NCI-H2081 treated with DMSO at 0.1 percent for 48 hours (cell line): ENCODE measurements at places on chromosomes 3 and 15.

DNA sequence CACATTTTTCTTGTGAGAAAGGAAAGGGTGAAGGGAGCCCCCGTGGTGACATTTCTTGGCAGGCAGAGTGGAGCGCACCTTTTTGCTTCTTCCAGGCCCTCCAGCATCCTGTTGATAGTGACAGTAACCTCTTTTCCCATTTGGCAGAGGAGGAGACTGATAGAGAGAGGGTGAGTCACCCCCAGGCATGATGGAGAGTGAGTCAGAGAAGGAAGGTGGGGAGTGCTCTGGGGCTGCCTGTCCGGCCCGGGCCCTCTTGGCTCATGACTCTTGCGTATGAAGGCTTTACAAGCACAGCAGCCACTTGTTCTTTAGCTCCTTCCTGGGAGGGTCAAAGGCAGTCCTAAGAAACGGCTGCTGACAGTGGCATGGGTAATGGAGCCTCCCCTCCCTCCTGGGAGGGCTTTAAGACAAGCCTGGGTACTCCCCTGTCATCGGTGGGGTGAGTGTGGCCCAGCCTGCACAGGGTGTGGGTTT, 16.0 kb downstream of the ANKRD63 start:
- no peak for DNase-seq

DNA sequence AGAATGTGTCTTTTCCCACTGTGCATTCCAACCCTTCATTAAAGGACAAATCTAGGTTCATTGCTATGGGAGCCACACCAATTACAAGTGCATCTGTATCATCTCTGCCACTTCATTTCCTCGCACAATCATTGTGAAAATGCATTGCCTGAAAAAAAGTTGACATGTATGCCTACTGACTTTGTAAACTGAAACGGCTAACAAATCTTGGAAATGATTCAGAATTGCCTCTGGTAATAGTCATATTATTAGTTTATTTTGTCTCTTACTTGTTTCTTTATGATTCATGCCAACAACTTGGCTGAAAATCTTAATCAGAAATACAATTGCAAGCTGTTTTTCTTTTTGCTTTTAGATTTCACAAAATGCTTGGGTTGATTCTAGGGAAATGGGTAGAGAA, 497.1 kb downstream of the ZIC1 start:
- DNase-seq: no peak

- no peak for DNase-seq
These were observed 56.1 kb downstream of the TAFA4 start for GRCh38 chr3:68876112-68876713.

- no peak for DNase-seq
These were observed 211.5 kb downstream of the RORA start for GRCh38 chr15:61017627-61018026.

GRCh38 chr3:90095811-90096210, 988.4 kb downstream of the EPHA3 start:
- no peak for DNase-seq

DNA sequence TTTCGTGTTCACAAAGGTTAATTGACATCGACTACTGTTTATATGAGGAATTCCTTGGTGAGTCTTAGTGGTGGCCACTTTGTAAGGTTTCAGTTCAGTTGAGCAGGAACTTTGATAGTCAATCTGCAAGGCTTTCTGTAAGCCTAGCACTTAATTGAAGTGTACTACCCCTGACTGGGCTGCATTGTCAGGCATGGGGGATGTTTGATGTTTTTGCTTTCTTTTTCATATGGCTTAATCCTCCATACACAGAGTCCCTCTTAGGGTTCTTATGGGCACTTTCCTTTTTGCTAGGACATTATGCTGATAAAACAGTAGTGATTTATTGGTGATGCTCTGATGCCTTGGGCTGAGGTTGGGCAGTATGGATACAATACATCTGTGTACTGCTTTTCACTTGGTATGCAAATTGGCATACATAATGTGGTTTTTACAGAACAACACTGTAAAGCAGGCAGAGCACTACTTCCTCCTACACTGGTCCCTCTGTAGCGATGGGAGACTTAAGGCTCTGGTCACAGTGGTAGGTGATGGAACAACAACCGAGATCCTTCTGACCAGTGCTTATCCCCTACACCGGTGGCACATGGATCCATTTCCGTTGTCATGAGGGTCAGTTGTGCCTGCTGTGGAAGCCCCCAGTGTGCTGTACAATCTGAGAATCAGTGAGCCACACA, 261.0 kb downstream of the MFSD1 start:
- DNase-seq: no peak

DNA sequence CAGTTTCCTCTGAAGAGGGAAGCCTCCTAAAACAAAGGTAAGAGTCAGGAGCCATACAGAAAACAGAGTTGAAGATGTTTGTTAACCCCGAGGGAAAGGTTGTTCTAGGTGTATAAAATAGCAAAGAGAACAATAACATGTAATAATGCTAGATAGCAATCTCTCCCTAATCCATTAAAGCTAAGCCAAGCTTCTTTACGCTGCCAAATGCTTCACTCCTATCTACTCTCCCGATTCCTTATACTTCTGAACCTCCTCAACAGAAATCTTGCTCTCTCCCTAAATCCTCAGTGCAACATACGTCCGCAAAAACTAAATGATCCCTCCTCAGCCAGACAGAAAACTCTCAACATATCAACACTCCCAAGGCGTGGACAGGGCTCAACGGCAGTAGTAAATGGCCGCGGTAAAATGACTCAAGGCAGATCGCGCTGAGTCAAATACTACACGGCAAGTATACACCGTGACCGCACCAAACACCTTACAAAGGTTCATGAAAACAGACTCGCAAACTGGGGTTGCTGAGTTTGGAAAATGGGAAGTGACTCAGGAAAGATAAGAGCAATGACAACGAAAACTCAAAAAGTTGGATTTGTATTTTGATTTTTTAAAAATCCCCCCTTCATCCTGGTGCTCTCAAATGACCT, 682 bp downstream of the CLDND1 start:
- DNase-seq: no peak

- peak; percentile 30 for DNase-seq
These were observed 753 bp downstream of the PLCH1 start for GRCh38 chr3:155744010-155744625.

- DNase-seq: no peak
These were observed 3.6 kb downstream of the PDIA3 start for GRCh38 chr15:43749690-43750345.

DNA sequence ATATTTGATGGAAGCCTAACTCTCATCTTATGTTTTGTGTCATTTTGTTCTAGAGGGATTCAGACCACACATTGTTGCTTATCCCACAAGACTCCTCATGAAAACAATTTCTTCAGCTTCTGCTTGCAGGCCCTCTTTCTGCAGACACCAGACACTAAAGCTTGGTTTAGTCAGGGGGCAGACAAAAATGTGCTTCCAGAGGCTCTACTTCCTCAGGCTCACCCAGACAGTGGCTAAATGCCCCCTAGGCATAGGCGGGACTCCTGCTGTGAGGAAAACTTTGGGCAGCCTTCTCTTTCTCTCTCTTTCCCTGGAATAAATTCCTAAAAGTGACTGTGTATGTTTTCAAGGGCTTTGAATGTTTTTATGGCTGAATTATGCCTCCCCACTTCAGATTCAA, 435.4 kb upstream of the ATP11B start:
- DNase-seq: no peak

DNA sequence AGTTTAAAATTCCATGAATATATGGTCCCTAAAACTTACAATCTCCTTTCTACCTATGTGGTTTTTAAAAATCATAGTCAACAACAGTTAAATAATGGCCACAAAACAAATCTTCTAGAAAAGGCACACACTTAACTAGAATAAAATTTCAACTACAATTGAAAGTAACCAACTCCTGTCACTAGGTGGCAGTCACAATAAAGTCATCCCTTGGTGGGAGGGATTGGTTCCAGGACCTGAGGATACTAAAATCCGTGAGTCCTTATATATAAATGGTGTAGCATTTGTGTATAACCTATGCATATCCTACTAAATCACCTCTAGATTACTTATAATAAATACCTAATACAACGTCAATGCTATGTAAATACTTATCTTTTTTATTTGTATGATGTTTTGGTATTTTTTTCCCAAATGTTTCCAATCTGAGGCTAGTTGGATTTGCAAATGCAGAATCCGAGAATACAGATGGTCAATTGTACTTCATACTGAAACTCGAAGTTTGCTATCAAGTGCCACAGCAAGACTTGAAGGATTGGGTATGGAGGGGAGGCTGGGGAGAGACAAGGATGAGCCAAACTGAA, 172.6 kb downstream of the FMN1 start:
- DNase-seq: peak; percentile 51

- DNase-seq: no peak
These were observed 93.2 kb downstream of the BCHE start for GRCh38 chr3:165744025-165744424.

- DNase-seq: no peak
These were observed 42.9 kb upstream of the LMCD1 start for GRCh38 chr3:8458711-8459110.

DNA sequence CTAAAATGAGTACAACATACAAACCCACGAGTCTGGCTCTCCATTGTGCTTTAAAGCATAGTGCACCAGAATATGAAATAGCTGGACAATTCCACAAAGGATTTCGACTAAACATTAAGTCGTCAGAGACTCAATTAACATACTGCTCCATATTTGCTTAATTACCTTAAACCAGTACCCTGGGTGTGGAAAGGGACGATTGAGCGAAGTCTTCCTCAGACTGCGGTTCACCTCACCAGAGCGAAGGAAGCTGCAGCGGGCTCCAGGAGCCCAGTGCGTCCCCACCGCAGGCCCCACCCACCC, 218 bp upstream of the TRPC1 start:
- DNase-seq: no peak

DNA sequence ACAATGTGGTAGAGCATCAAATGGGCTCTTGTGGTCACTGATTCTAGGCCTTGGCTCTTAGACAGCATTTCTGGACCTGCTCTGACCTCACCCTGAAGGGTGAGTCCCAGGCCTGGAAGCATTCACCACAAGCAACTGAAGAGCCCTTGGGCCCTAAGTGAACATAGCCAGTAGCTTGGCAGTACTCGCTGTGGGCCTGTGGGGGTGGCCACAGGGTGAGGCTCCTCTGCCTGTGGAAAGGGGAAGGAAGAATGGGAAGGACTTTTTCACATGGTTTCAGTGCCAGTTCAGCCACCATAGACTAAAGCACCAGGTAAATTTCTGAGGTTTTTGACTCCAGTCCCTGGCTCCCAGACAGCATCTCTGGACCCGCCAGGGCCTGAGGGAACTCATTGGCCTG, 5.1 kb upstream of the ZSCAN2 start:
- no peak for DNase-seq

DNA sequence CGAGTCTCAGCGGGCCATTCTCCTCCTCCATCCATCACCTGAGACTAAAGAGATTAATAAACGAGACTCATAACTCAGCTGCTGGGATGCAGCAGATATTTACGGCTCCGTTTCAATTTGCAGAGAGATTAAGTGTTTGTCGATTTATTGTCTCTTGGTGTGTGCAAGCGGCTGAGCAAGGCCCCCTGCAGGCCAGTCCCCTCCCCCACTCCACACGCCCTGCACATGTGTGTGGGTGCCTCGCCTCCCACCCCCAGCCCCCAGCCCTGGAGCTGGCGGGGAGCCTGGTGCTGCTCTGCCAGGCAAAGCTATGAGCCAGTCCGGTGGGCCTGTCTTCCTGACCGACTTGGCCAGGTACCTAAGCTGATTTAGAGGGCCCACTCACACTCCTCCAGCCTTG, 63.0 kb downstream of the CYP11A1 start:
- DNase-seq: no peak

DNA sequence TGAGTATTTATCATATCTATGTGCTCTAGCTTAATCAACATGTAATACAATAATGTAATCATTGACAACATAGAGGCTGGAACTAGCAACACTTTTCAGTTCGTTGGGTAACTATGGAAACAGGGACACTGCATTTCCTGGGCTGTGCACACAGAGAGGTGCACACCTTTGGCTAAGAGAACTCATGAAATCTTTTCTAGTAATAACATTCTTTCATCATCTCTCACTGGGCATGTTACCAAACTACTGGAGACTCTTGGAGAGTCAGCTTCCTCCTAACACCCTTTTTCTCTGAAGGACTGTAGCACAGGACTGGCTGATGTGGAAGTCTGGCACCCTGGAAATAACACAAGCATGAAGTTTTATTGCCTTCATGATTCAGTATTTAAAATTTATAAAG, 135.6 kb downstream of the KCNMB2 start:
- DNase-seq: no peak

GRCh38 chr3:167451282-167451681, 22.6 kb downstream of the SERPINI2 start:
- no peak for DNase-seq

GRCh38 chr3:152030320-152030719, 156.9 kb downstream of the SUCNR1 start:
- DNase-seq: no peak

DNA sequence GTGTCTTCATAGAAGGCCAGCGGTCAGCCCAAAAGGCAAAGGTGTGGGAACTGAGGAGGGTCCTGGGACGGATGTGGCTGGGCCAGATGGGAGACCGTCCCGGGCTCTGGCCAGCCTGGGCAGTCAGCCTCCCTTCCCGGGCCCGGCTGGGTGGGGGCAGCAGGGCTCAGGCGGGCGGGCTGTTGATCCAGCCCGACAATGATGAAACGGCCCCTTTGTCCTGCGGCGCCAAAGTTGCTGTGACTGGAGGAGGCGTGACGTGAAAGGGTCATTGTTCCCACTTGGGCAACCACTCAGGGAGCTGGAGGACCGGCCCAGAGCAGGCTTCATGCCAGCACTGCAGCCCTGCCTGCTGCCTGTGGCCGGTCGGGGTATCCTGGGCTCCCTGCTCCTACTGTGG, 16.5 kb downstream of the DUSP7 start:
- DNase-seq: no peak

GRCh38 chr3:149384911-149385321, 7.5 kb upstream of the TM4SF1 start:
- no peak for DNase-seq

DNA sequence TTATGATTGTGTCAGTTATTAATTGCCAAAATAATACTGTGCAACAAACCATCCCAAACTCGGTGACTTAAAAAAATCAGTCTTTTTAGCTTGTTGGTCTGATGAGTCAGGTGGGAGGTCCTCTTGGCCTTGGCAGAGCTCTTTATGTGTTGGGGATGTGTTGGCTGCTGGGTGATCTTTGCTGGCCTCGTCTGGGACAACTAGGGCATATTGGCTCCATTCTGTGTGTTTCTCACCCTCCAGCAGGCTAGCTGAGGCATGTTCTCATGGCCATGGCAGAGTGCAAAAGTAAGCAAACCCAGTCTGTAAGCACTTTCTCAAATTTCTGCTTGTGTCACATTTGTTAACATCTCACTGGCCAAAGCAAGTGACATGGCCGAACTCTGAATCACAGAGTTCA, 251.6 kb downstream of the RPLP1 start:
- no peak for DNase-seq

- DNase-seq: no peak
These were observed 467.9 kb upstream of the ATP11B start for GRCh38 chr3:182325213-182325950.
